M059J (cell line): ENCODE measurements at places on chromosomes 16 and 17.

GRCh38 chr17:28240688-28241340 is 78.2 kb upstream of the TMEM97 start:
- no peak for DNase-seq

DNA sequence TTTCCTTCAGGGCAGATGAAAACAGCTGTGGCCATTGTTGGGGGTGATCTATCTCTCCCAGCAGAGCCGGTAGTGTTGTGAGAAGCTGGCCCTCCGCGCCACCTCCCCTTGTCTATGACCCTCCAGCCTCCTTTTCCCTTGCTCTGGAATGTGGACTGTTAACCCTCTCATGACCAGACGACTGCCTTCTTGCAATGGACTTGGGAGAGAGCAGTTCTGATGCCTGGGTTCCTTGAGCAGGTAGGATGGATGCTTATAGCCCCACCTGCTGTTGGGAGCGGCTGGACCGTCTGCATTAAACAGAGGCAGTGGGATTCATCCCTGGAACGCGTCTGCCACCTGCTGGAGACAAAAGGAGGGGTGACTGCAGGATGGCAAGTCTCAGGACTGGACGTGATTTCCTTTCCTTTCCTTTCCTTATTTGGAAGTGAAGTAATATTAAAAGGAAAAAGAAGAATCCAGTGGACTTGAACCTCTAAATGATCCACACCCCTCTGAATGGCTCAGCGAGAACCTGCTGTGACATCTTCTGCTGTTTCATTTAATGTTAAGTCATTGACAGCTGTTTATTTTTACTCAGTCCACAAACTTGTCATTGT is 1.8 kb upstream of the SOST start:
- peak; percentile 85 for DNase-seq

GRCh38 chr17:43871946-43872690 is 25.1 kb downstream of the CD300LG start:
- peak; percentile 20 for DNase-seq

DNA sequence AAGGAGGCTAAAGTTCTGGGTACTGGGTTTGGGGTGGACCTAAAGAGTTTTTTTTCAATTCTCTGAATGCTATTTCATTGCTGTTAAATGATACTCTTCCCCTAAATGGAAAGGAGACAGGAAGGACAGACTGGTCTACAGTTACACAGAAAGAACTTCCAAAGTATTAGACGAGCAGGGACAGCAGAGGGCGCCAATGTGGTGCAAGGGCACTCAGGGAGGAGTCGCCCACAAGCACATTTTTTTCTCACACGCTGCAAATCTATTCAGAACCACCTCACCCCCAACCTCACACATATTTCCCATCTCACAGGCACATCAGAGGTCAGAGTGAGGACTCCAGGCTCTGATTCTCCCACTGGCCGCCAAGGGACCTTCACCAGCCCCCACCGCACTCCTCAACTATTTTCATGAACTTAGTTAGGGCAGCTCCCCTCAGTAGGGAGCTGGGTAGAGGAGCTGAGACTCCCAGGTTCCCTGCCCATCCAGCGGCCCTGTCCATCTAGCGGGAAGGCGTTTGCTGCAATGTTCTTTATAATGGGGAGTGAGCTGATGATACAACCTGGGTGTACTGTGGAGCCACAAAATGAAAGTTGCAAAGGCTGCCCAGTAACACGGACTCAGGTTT is 6.8 kb upstream of the CA4 start:
- peak; percentile 87 for DNase-seq

GRCh38 chr16:71895679-71896365 is 491 bp downstream of the IST1 start:
- DNase-seq = peak; percentile 54

- DNase-seq = peak; percentile 62
These were observed 7.5 kb upstream of the NOS2 start for GRCh38 chr17:27807567-27808470.

GRCh38 chr17:74860229-74860871 is 665 bp upstream of the GRIN2C start:
- no peak for DNase-seq

- no peak for DNase-seq
These were observed 302.9 kb downstream of the SOX9 start for GRCh38 chr17:72423718-72424117.

- DNase-seq = no peak
These were observed 3.7 kb upstream of the HEATR9 start for GRCh38 chr17:35872196-35872980.

- DNase-seq = no peak
These were observed 20.9 kb downstream of the TRIM16 start for GRCh38 chr17:15663176-15663575.

GRCh38 chr17:69375229-69375628 is 39.3 kb upstream of the MAP2K6 start:
- DNase-seq = no peak

GRCh38 chr17:80408872-80409271 is 6.1 kb upstream of the ENDOV start:
- DNase-seq = no peak

DNA sequence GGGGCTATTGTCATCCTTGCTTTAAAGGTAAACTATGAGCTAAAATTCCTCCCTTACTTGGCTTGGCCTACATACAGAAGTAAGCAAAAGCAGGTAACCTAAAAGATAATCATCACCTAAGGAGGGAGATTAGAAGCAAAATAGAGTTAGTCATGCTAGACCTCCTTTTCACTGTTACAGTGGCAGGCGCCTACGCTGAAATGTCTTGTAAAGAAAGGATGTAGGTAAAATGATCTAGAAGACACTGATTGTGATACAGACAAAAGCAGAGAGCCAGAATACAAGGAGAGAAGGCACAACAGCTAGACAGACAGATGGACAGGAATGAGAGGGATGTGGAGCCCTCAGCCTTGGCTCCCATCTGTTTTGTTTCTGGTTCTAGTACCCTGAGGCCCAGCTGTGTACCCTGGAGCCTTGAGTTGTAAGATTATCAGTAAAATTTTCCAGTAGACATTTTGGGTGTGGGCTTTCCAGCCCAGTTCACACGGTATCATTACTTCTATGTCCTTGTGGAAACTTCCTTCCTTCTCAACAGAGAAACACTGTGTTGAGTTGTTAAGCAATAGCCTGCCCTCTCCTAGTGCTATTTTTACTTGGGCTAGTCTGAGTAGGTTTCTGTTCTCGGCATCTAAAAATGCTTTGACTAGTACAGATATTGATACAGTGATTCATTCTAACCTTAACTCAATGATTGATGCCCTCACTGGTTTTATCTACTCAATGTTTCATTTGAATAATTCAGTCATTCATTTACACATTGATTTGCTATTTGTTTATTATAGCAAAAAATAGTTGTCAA is 7.7 kb upstream of the C16orf78 start:
- DNase-seq = no peak

GRCh38 chr16:30633526-30633925 is 17.2 kb upstream of the PRR14 start:
- no peak for DNase-seq

DNA sequence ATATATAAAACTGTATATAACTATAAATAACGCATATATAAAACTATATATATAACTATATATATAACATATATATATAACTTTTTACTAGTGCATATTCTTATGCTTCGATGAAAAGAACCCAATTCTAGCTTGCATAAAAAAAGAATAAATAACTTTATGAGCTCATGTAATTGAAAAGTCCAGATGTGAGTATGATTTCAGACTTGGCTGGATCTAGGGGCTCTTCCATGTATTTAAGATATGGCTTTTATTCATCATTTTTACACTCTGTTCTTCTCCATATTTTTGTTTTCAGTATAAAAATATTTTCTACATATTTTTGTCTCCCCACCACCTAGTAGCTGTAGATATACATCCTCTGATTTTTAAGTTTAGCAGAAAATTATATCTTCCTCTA is 417.5 kb downstream of the CDH11 start:
- DNase-seq = no peak

DNA sequence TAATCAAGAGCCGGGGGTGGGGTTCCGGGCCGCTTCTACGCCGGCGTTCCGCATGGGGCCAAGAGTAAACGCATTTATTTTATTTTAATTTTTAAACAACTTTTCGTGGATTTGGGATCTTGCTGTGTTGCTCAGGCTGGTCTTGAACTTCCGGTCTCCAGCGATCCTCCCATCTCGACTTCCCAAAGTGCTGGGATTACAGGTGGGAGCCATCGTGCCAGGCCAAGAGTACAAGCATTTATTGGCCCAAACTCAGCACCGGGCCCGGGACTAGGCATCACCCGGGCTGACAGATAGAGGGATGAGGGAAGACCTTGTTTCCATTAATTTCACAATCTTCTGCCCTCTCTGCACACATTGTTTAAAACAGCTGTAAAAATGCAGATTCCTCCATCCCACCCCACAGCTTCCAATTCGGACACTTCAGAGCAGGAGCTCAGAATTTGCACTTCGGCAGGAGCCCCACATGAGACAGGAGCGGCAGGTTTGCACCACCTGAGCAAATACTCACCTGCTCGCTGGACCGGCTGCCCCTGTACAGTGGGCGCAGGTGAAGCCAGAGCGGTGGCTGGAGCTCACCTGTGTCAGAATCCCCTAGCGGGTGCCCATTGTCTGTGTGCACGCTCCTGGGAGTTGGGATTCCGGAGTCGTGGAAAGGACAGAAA is 663 bp upstream of the GINS2 start:
- DNase-seq = peak; percentile 7

- DNase-seq = no peak
These were observed 56.5 kb downstream of the MRM1 start for GRCh38 chr17:36657763-36658490.

GRCh38 chr17:39071573-39071972 is 79.9 kb downstream of the PLXDC1 start:
- DNase-seq = no peak

DNA sequence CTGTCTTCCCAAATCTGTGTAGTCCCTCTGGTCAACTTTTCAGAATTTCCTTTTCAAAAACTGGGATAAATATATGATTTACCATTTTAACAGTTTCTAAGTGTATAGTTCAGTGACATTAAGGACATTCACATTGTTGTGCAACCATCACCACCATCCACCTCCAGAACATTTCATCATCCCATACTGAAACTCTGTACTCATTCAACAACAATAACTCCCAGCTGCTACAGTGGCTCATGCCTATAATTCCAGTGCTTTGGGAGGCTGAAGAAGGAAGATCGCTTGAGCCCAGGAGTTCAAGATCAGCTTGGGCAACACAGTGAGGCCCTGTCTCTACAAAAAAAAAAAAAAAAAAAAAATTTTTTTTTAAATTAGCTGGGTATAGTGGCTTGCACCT is 131.0 kb downstream of the AATF start:
- DNase-seq = no peak

DNA sequence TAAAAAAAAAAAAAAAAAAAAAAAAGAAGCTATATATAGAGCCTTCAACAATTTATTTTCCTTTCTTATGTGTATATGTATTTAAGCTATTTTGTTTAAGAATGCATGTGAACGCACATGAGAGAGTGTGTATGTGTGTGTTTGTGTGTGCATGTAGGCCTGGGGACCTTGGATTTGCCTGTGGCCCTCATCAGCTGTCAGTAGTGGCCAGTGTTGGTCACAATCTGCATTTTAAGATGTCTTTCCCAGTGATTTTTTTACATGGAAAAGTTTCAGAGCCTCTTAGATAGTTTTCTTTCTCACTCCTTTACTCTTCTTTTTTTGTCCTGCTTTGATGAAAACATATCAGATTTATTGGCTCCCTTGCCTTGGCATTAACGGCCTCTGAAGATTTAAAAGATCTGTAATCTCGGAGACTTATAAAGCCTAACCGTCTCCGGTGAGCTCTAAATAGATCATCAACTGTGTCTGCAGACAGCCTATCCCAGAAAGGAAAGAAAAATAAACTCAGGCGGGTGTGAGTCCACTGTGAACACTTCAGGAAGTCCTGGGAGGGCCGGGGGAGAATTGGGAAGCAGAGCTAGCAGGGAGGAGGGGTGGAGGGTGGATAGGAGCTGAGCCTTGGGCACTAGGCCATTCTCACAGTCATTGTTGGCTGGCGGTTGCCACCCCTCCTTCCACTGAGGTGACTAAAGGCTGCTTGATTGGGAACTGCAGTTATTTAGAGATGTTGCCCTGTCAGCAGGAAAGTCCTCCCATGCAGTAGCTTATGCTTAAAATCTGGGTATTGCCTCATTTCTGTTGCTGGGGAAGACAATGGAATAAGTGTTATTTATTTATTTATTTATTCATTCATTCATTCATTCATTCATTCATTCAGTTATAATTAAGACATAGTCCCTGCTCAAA is 86.8 kb downstream of the WWP2 start:
- peak; percentile 97 for DNase-seq

- DNase-seq = no peak
These were observed 70.4 kb upstream of the CACNG5 start for GRCh38 chr17:66764506-66764905.

DNA sequence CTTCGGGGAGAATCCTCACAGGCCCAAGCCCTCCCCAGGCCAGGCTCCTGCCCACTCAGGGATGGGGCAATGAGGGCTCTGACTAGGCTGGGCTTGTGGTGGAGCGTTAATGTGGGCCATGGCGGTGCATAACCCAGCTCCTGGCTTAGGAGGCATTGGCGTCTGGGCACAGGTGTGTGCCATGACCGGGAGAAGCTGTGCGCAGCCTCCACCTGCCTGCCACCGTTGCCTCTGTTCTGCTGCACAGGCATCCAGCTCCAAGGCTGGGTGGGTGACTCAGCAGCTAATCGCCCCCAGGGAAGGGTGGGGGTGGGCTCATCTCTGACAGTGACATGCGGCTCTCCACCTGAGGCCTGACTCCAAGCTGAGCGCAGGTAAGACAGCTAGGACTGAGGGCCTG is 3.5 kb upstream of the ARHGAP27 start:
- DNase-seq = no peak

DNA sequence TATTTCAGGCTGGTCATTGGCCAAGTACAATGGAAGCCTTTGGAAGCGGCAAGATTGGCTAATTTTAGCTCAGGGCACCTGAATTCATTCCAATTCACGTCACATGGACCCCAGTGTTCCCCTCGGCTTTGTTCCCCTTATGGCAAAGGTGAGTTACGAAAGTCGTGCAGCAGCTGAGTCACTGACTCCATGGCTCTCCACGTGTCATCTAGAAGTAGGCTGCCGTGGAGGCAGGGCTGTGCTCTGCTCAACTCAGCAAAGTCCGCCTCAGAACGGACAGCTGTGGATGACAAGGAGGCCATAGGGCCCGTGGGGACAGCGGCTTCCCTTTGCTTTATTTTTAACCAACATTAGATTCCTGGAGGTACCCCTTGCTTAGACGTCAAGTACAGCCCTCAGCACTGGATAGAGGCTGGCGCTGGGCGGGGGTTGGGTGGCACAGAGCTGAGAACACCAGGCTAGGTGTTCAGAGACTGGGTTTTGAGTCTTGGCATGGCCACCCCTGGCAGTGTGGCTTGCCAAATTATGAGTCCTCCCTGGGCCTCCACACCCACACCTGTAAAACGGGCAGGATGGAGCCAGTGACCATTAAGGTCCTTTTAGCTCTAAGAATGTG is 23.6 kb downstream of the ADAD2 start:
- DNase-seq = no peak

DNA sequence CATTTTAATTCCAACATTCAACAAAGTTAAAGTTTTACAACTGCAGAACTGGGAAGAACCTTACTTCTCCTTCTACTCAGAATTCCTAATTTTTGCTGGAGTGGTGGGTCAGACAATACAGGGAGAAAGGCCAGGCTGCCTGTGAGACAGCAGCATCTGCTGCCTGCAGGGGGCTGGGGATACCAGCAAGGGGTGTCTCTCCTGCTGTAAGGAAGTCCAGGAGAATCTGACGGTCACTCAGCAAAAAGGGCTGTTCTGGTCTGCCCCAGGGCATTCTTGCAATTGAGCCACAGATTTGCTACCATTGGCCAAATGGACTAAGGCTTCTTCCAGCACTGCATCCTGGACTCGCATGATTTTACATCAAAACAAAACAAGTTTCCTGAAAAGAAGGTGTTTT is 426.6 kb upstream of the CDH11 start:
- DNase-seq = peak; percentile 52

GRCh38 chr16:73049511-73049910 is 1.6 kb upstream of the ZFHX3 start:
- DNase-seq = no peak

GRCh38 chr17:30908717-30909420 is 2.8 kb upstream of the TEFM start:
- no peak for DNase-seq
